ENCODE measurements at places on chromosomes 5 and 9.

- DNase-seq = no peak
Measured at GRCh38 chr9:95465115-95465514, 51.7 kb downstream of the PTCH1 start.

DNA sequence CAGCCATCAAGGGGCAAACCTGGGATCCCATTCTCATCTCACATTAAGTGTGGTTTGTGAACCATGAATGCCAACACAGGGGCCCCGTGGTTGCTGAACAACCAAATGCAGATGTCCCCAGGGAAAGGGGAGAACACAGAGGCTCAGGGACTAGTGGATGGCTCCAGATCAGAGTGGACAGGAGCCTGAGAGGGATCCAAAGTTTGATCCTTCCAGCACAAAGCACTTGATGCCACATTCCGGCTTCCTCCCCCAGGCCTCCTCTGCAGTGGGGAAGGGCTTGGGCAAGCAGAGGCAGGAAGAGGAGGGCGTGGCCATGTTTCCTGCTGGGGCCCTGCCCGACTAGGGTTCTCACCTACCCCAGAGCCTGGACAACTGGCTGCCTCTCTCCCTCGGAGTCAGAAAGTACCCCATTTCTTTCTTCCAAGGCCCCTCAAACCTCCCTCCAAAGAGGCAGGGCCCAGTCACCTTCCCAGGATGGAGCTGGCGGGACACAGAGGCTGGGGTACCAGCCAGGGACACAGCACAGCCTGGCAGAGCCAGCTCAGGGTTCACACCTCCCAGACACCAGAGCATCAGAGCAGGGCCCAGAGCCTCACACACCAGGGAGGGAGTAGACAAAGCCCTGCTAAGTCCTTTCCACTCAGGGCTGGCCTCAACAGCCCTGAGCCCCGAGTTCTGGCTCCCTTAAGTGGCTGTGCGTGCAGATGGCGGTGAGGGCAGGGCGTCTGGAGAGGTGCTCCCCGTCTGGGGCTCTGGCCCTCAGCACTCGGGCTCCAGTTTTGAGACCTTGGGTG is 4.3 kb upstream of the RNF44 start:
- no peak for DNase-seq

DNA sequence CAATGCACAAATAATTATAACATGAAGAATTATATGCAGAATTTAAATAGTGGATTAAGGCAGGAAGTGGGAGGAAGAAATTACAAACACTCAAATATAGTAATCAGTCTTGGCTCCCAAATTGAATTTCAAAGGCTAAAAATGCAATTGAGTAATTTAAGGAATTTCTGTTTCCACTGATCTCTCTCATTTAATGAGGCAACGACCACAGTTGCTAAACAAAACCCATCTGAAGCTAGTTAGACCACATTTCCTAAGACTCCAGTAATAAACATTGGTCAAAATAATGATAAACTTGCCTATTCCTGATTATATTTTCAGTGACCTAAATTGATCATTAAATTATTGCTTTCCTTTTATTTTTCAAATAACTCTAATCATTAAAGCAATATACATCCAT is 174.3 kb upstream of the GRIN3A start:
- DNase-seq = no peak

DNA sequence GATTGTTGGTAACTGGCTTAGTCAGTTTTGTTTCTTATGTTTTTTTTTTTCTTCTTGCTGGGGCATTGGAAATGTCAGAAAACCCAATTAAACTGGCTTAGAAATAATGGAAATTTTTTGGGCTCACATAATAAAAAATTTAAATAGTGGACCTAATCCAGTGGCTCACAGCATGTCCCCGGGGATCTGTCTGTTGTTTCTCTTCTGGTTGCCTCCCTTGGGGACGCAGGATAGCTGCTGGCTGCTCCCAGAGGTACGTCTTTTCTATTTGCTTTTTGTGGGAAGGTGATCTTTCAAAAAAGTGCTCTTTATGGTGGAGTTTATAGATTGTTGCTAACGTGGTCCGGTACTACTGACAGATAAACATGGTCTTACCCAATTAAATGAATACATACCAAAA is 52.2 kb downstream of the LMNB1 start:
- DNase-seq = no peak

DNA sequence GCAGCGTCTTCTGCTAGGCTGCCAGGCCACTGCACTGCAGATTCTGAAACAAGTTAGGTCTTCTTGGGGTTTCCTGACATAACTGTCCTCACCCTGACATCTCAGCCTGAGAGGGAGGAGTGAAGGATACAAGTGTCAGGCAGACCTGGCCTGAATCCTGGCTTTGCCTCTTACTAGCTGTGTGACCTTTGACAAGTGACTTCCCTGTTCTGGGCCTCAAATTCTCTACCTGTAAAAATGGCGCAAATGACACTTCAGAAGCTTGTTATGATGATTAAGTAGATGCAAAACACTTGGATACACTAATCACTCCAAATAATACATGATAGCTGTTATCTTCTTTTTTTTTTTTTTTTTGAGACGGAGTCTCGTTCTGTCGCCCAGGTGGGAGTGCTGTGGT is 119.2 kb upstream of the BOD1 start:
- no peak for DNase-seq

- peak; percentile 19 for DNase-seq
Measured at GRCh38 chr9:119026120-119026519, 343.1 kb downstream of the BRINP1 start.

DNA sequence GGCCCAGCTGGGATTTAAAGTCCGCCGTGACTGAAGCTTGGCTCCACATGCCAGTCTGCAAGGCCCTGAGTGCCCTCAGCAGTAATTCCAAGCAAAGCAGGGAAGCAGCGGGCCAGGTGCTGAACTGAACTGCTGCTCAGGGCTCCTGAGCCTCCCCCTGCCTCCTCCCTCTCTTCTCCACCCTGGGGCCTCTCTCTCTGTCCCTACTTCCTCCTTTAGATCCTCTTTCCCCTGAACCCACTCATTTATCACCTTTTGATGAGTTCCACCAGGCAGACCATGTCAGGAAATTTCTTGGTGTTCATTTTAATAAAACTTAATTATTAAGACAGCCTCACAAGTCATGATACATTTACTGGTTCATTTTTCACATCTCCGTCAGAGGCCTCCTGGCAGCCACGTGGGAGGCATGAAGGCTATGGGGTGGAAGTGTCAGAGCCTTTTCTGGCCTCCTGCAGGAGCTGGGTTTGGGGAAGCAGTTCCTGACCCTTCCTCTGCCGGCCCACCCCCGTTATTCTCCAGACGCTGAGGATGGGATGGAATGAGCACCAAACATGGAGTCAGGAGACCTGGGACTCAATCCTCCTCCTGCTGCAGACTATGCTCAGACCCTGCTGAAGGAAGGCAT is 32.2 kb upstream of the KCNIP1 start:
- DNase-seq = no peak

GRCh38 chr9:136323371-136323789 is 4.0 kb upstream of the GPSM1 start:
- no peak for DNase-seq

GRCh38 chr9:656926-657568 is 184.4 kb upstream of the DMRT1 start:
- DNase-seq = no peak

- peak; percentile 32 for DNase-seq
Measured at GRCh38 chr5:83149671-83150070, 72.3 kb downstream of the XRCC4 start.

DNA sequence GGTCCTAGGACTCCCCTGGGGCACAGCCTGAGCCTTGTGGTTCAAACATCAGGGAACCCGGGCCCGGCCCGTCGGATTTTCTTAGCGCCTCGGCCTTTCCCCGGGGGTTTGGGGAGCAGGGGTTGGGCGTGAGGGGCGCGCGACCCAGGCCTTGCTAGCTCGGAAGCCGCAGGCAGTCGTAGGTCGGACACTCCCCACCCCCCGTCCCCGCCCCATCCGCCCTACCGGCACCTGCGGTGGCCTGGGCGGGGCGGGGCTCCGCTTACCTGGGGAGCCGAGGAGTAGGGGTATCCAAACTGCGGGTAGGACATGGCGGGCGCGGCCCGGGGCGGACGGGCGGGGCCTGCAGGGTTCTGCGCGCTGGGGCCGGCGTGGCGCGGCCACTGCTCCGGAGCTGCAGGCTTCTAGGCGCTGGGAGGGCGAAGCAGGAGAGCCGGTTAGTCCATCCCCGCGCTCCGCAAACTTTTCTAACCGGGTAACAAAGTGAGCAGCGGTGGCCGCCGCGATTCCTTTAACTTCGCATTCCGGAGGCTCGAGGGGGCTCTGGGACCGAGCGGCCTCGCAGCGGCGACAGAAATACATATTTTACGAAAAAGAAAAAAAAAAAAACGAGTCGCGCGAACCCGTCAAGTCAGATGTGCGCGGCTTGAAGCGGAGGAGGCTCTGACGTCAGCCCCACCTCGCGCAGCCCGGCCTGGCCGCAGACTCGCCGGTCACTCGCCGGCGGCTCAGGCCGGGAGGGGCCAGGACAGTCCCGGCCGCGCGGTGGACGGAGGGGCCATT is at the start of gene IRX4:
Gene IRX4, minus strand, starts transcription at position 589 of the 783 bp plus-strand sequence. Its CDS starts 278 bp downstream, at position 311.
- no peak for DNase-seq

- DNase-seq = no peak
Measured at GRCh38 chr5:16862777-16863176, 73.3 kb downstream of the MYO10 start.

- peak; percentile 63 for DNase-seq
Measured at GRCh38 chr9:70553707-70554673, 139.5 kb upstream of the KLF9 start.

DNA sequence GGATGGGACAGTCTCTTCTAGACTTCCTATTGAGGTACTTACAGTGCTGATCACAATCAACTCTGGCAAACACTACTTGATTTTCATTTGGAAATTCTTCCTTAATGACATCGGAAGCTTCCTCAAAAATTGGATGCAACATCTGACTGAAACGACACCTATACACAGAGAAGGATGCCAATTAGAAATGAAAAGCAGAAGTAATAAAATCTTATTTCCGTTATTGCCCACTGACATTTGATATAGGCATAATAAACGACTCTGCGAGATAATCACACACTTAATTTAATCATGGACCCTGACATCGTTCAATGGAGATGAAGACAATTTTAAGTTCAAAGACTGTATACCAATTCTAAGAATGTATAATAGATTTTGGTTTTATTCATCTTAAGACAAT is 46.4 kb downstream of the ERP44 start:
- no peak for DNase-seq

- DNase-seq = peak; percentile 99
Measured at GRCh38 chr9:33106827-33107621, 30.6 kb upstream of the SMU1 start.

DNA sequence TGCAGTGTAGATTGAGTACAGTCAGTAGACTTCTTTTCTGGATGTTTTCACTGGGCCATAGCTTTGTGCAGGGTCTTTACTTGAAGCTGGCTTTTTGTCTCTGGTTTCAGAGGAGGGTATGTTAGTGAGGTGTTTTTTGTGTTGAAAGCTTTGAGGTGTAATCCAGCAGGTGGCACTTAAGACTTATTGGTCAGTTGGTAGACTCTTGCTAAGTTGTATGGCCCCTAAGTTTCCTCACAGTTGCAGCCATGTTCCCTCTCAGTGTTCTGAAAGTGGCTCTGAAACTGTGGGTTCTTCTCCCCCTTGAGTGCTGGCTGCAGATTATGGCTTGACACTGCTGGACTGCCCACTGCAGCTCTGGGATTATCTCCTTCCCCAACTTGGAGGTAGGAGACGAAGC is 55.7 kb upstream of the SLC44A1 start:
- no peak for DNase-seq

- no peak for DNase-seq
Measured at GRCh38 chr9:113475992-113476391, 12.5 kb downstream of the RGS3 start.

DNA sequence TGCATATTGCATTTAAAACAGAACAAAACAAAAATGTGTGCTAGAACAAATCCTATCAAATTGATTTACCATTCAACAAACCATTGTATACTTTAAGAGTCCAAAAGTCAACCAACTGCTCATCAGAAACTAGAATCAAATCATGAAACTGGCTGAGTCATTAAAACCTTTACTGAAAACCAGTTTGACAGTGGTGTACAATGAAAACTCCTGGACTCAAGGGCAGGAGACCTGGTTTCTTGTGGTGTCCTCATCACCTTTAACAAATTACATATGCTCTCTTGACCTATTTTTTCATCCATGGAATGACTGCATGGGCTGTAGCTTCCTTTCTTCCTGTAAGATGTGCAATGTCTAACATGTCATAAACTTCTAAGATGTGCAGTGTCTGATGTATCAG is 315.3 kb upstream of the SLC30A5 start:
- DNase-seq = no peak

- DNase-seq = no peak
Measured at GRCh38 chr5:179953987-179954386, 46.3 kb upstream of the TBC1D9B start.

DNA sequence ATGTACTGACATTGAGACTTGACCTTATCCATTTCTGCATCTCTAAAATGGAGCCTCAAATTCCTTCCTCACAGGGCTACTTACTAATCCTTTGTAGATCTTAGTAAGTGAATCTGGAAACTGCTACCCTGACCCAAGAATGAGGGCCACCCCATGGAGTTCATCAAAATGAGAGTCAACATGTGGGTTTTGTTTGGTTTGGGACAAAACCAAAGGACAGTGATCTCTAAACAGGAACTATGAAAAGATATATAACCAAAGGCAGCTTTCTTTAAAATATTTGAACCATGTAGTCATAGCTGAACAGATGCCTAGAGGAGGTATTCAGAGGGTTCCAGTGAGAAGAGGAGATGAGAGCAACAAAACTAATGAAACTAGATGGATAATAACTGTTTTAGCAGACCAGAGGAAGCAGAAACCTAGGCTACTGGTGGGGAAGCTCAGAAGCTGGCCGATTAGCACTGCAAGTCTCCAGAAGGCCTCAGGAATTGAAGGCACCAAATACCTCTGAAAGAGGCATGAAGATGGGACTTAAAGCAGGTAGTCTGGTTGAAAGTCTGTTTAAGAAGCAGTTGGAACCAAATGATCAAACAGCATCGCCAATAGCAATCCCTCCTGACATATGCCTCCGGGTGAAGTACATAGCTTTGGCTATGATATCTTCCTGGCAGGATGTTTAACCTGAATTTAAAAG is 45.8 kb downstream of the THOC3 start:
- DNase-seq = peak; percentile 99

- no peak for DNase-seq
Measured at GRCh38 chr9:99850736-99851499, 29.2 kb downstream of the NR4A3 start.

- DNase-seq = no peak
Measured at GRCh38 chr5:163360656-163361055, 76.7 kb upstream of the CCNG1 start.

DNA sequence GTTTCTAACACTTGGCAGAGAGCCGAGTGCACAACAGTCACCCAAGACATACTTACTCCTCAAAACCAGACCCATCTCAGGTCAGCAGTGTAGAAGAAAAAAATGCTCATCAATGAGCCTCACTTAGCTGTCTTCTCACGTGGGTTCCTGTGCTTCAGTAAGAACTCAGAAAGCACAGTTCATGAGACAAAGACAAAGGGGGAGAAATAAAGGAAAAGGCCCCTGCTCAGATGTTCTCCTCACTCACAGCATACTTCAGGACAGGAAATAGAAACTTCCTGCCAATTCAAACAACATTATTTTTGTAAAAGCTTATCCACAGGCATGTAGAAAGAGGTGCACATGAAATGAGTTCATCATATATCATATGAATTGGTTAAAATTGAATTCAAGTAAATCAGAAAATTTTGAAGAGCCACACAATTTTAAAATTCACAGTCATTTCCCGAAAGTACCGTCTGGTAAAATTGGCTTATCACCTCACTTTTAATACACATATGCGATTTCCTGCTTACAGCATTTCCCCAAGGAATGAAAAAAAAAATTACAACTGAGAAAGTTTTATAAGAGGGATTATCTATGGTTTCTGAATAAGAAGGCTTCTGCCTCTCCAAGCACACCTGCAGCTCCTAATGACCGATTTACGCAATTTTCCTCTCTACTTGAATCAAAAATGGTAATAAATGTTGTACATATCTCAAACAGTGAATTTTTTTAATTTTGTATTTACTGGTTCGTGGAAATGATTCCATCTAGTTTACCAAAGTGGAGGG is 328.3 kb downstream of the TMEM167A start:
- DNase-seq = peak; percentile 40

Measured in fibroblast of upper back skin (primary cell).